Ascending aorta (tissue), 2 donors: ENCODE measurements at places on chromosomes 7 and 10. TPM values are rescaled to one million over a fixed set of nuclear protein-coding genes. Genes with fewer than 3 reads are reported as not detected.

GRCh38 chr7:104137971-104138370 is 69.8 kb downstream of the ORC5 start:
- no peak for DNase-seq
- H3K36me3 ChIP-seq: peaks cover 15% of the 10 kb centered on the region
- no peak overlapping the region for H3K4me3 ChIP-seq
- H3K27ac ChIP-seq: no peak overlapping the region
- H3K4me1 ChIP-seq: no peaks in the 10 kb centered on the region
- no peaks in the 10 kb centered on the region for H3K27me3 ChIP-seq

GRCh38 chr7:50959991-50960390 is 177.3 kb upstream of the GRB10 start:
- H3K36me3 ChIP-seq: no peaks in the 10 kb centered on the region
- H3K4me3 ChIP-seq: no peak overlapping the region
- no peak overlapping the region for H3K27ac ChIP-seq
- H3K27me3 ChIP-seq: no peaks in the 10 kb centered on the region
- H3K4me1 ChIP-seq: no peaks in the 10 kb centered on the region

Gene TPST1
- total RNA-seq: 21.9 TPM

DNA sequence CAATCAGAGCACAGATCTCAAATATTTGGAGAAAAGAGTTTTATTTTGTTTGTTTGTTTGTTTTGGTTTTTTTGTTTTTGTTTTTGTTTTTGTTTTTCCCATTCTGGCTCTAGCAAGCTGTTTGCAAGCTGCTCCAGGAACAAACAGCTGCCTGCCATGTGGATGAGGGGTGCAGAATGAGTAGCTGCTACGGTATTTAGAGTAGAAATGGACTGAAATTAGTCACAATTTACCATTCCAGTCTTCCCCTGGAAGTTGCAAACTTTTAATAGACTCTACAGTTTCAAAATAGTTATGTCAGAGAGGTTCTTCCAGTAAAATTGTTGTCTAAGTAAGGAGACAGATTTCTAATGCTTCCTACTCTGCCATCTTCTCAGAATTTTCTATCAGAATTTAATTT is 27.1 kb upstream of the TAS2R16 start:
- no peak for DNase-seq
- no peaks in the 10 kb centered on the region for H3K27me3 ChIP-seq
- H3K36me3 ChIP-seq: no peaks in the 10 kb centered on the region
- no peaks in the 10 kb centered on the region for H3K4me1 ChIP-seq
- H3K27ac ChIP-seq: no peak overlapping the region

Gene GPNMB
- 46.4 TPM for total RNA-seq

Gene ZPBP
- not detected for total RNA-seq

- H3K27ac ChIP-seq: no peak overlapping the region
- no peak overlapping the region for H3K4me3 ChIP-seq
- no peaks in the 10 kb centered on the region for H3K27me3 ChIP-seq
- peaks cover 55% of the 10 kb centered on the region for H3K36me3 ChIP-seq
- no peaks in the 10 kb centered on the region for H3K4me1 ChIP-seq
These were observed 20.3 kb downstream of the TTYH3 start for GRCh38 chr7:2651847-2652735.

Gene OPN4
- total RNA-seq: not detected

GRCh38 chr7:18855796-18856195 is 261.6 kb downstream of the TWIST1 start:
- no peaks in the 10 kb centered on the region for H3K27me3 ChIP-seq
- no peaks in the 10 kb centered on the region for H3K36me3 ChIP-seq
- H3K27ac ChIP-seq: no peak overlapping the region

DNA sequence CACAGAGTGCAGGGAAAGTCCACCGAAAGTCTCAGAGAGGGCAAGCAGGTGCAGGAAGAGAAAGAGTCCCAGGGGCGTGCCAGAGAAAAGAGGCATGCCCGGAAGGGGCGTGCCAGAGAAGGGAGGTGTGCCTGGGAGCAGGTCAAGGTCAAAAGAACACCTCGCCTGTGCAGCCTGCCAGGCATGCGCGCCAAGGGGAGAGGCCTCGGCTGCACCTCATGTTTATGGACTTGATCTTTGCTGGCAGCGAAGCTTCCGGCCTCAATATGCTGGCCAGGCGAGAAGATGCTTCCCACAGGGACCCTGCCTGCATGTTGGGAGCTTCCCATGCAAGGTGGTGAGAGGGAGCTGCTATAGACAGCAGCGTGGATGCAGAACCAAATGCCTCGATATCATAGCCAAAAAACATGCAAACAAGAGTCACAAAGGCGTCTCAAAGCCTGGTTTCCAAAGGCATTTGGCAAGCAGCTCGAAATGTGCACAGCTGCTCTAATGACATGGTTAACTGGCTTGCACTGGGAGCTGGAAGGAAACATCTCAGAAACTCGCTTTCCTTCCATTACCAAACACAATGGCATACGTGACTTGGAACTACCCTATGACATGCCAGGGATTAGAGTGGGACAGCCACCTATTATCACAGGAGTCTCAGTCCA is 192.5 kb upstream of the PPP2R2D start:
- H3K4me3 ChIP-seq: no peak overlapping the region
- H3K36me3 ChIP-seq: no peaks in the 10 kb centered on the region
- no peaks in the 10 kb centered on the region for H3K27me3 ChIP-seq
- no peaks in the 10 kb centered on the region for H3K4me1 ChIP-seq
- H3K27ac ChIP-seq: no peak overlapping the region
- DNase-seq: no peak

Gene CNPY1
- not detected for total RNA-seq

DNA sequence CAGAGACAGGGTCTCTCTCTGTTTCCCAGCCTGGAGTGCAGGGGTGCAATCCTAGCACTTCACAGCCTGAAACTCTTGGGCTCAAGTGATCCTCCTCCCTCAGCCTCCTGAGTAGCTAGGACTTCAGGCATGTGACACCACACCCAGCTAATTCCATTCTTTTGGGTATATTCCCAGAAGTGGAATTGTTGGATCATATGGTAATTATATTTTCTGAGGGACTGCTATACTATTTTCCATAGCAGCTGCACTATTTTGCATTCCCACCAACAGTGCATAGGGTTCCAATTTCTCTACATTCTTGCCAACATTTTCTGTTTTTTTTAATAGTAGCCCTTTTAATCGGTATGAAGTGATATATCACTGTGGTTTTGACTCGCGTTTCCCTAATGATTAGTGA is 30.0 kb upstream of the RAB11FIP2 start:
- H3K36me3 ChIP-seq: no peaks in the 10 kb centered on the region
- no peak overlapping the region for H3K27ac ChIP-seq
- H3K4me1 ChIP-seq: no peaks in the 10 kb centered on the region
- no peak for DNase-seq

Gene OPALIN
- not detected for total RNA-seq

- H3K27me3 ChIP-seq: no peaks in the 10 kb centered on the region
- H3K27ac ChIP-seq: no peak overlapping the region
- H3K4me1 ChIP-seq: no peaks in the 10 kb centered on the region
- no peaks in the 10 kb centered on the region for H3K36me3 ChIP-seq
- no peak for DNase-seq
These were observed 108.1 kb upstream of the SP8 start for GRCh38 chr7:20894806-20895205.

DNA sequence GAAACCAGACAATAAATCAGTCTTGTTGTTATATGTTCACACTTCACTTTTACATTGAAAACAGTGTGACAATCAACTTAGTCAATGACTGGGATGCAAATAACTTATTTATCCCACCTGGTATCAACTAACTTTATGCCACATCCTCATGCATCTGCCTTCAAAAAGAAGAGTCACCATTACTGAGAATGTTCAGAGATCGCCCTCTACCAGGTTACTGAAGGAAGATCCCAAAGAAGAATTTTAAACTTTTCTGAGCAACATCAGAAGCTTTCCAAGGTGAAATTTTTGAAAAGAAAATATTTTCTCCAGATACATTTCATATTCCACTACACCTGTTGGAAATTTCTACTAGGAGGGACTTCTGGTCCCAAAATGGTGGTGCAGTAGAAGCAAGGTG is 359.5 kb downstream of the PTPRN2 start:
- H3K27ac ChIP-seq: no peak overlapping the region
- H3K4me3 ChIP-seq: no peak overlapping the region
- no peak for DNase-seq
- H3K4me1 ChIP-seq: no peaks in the 10 kb centered on the region
- H3K27me3 ChIP-seq: no peaks in the 10 kb centered on the region

DNA sequence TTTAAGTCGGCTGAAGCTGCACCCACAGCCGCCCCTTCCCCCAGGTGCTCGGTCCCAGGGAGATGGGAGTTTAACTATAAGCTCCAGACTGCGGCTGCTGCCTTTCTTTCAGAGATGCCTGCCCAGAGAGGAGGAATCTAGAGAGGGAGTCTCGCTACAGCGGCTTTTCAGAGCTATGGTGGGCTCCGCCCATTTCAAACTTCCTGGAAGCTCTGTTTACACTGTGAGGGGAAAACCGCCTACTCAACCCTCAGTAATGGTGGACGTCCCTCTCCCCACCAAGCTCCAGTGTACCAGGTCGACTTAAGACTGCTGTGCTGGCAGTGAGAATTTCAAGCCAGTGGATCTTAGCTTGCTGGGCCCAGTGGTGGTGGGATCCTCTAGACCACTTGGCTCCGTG is 135.4 kb downstream of the CXCL12 start:
- H3K36me3 ChIP-seq: no peaks in the 10 kb centered on the region
- no peak overlapping the region for H3K27ac ChIP-seq
- H3K4me3 ChIP-seq: no peak overlapping the region

- no peaks in the 10 kb centered on the region for H3K36me3 ChIP-seq
- H3K27ac ChIP-seq: no peak overlapping the region
- H3K4me3 ChIP-seq: no peak overlapping the region
- no peaks in the 10 kb centered on the region for H3K27me3 ChIP-seq
These were observed 189.6 kb downstream of the DNAJC1 start for GRCh38 chr10:21813946-21814345.

Gene TRIM24
- 2.3 TPM for total RNA-seq

DNA sequence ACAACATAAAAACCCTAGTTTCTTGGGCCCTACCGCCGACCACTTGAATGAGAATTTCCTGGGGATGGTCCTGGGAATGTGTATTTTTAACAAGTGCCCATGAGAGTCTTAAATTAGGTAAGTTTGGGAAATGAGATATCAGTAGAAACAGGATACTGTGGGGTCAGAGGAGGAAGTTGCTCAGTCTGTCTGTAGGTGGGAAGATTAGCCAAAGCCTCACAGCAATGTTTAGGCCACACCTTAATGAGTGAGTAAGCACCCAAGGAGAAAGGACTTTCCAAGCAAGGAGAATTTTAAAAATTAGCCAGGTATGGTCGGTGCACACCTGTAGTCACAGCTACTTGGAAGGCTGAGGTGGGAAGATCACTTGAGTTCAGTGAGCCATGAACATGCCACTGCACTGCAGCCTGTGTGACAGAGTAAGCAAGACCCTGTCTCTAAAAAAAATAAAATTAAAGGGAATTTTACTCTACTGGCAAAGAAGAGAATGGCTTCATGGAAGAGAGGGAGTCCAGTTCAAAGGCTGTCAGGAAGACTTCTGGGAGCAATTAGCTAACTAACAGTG is 31.9 kb downstream of the PAPSS2 start:
- H3K4me1 ChIP-seq: no peaks in the 10 kb centered on the region
- H3K36me3 ChIP-seq: no peaks in the 10 kb centered on the region
- H3K27me3 ChIP-seq: no peaks in the 10 kb centered on the region

DNA sequence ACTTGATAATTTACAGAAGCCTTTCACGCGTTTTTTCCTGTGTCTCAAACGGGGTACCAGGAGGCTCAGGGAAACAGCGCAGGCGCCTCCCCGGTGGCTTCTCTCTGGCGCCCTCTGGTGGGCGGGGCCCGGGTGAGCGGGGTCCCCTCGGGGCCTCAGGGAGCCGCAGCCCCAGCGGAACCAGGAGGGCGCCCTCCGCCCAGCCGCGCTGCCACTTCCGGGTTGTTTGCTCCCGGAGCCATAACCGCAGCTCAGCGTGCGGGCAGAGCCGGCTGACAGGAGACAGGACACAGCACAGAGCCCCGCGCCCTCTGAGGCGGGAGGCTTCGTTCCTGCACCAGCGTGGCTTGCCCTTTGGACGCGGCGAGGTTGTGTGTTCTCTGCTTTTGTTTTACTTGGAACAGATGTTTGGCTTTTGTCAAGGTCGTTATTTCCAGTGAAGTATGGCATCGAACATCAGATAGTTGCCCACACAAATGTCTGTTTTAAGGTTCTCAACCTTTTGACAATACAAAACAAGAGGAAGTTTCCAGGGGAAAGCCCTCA is 6.9 kb upstream of the CYP2E1 start:
- no peak overlapping the region for H3K27ac ChIP-seq
- no peaks in the 10 kb centered on the region for H3K27me3 ChIP-seq
- H3K4me1 ChIP-seq: no peaks in the 10 kb centered on the region
- H3K4me3 ChIP-seq: peak overlapping the region; percentile 36
- no peaks in the 10 kb centered on the region for H3K36me3 ChIP-seq
